ENCODE measurements at places on chromosomes 11 and 22.

DNA sequence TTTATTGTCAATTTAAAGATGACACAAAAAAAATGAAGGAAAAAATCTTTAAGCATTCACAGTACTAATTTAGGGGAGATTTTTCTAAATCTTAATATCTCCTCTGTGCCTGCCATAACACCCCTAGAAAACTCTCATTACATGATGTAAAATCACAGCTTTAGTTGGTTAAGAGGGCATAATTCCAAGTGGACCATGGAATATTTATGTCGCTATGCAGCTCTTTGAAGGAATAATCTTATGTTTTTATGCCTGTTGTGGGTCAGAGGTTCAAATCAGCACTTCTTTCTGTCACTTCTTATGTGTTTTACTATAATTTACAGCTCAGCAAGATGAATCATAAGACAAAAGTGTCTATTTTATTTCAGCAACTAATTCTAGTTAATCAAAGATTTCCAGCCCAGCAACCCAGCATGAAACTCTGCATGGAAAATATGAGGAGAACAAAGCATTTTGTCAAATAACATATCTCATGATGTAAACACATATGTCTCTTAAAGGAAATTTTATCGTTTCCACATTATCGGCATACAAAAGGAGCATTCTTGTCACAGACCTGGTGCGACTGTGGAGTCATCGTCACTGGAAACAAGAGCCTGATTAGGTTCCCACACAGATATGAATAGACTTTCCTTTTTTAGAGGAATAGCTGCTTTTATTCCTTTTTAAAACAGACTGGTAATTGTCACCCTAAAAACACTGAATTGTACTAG lies 274.8 kb downstream of the SOX6 start:
- DNase-seq, result no peak

DNA sequence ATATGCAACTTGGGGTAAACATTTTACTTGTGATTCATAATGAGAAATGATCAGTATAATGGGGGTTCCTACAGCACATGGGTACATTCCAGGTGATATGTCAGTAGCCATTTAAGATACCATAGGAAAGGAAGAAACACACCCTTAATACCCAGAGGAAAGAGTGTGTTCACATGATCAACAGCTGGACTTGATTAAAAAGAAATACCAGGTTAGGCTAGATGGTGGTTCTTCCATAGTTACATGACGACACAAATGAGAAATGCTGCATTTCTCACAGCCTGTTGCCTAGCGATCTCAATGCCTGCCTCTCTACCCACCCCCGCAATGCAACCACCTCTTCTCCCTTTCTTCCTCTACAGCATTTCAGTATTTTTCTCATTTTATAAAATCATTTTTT lies 96.8 kb downstream of the TTC28 start:
- DNase-seq, result no peak

DNA sequence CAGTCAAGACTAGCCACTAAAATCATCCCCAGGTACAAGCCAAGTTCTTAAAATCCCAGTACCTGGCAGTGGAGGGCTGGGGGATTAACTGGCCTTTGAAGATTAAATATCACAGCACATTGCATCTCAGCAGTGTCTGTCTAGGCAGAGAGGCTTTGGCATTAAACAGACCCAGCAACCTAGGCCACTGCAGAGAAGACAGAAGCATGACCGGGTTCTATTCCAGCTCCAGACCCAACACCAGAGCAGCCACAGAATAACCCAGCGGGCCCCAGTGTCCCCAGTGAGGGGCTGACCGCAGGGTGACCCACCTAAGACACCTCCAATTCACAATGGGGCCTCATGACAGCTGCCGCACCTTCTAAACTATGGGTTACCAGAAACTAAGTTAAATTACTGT lies 88.2 kb downstream of the SHANK2 start:
- DNase-seq, result no peak

DNA sequence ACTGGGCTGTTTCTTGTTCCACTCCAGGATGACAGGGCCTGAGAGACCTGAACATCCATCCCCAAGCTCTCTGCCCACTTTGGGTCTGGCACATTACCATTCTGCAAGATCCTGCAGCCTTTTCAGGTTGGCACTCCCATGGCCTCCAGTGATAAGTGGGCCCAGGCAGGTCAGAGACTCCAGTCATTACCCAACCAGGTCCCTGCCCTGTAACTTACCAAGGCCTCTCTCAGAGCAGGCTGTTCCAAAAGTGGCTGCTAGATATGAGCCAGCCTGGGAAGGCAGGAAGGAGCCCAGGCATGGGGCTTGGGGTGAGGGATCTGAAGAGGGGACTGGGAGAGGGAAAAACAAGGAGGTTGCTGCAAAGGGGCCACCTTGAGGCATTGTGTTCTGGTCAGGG lies 35.9 kb downstream of the KCNQ1OT1 start:
- no peak for DNase-seq

- no peak for DNase-seq
These were observed 80.8 kb upstream of the DRD2 start for GRCh38 chr11:113556036-113556435.

GRCh38 chr11:131895865-131896264 lies 525.5 kb downstream of the NTM start:
- DNase-seq, result no peak

DNA sequence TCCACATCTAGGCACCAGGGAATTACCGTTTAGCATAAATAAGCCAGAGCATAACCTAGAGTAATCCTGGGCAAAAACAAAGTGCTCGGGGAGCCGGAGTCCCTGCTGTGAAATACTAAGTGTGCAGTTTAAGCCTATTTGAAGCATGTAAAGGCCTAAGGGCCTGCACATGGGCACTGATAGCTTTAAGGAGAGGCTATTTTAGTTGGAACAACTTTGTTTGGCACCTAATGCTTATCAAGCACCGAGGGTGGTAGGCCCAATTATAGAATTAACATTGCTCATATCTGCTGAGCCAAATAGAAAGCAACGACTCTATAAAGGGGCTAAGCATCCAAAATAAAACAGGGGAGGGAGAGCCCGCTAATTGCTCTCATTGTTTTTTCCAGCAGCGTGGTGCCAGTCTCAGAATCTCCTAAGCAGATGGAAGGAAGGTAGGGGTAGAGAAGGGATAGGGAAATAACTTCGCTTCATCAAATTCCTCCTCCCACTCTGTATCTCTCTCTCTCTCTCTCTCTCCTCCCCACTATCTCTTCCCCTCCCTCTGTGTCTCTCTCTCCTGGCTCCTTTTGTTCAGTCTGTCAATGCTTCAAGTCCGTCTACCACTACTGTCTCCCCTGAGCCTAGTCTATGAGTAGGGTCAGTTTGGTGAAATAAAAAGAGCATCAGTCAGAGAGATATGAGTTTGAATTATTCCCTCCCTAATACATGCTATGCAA lies 292.8 kb downstream of the NXPE2 start:
- DNase-seq, result no peak

DNA sequence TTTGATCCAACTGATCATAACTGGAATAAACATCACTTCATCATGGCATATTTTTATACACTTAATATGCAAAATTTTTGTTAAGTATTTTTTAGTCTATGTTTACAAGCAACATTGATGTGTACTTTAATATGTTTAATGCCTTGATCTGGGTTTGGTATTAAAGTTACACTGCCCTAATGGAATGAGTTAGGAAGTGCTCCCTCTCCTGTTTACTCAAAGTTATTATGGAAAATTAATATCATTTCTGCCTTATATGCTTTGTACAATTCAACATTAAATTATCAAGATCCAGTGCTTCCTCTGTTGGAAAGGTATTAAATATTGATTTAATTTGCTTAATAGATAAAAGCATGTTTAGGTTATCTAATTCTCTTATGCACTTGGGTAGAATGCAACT lies 927.3 kb upstream of the RAG2 start:
- DNase-seq, result no peak

DNA sequence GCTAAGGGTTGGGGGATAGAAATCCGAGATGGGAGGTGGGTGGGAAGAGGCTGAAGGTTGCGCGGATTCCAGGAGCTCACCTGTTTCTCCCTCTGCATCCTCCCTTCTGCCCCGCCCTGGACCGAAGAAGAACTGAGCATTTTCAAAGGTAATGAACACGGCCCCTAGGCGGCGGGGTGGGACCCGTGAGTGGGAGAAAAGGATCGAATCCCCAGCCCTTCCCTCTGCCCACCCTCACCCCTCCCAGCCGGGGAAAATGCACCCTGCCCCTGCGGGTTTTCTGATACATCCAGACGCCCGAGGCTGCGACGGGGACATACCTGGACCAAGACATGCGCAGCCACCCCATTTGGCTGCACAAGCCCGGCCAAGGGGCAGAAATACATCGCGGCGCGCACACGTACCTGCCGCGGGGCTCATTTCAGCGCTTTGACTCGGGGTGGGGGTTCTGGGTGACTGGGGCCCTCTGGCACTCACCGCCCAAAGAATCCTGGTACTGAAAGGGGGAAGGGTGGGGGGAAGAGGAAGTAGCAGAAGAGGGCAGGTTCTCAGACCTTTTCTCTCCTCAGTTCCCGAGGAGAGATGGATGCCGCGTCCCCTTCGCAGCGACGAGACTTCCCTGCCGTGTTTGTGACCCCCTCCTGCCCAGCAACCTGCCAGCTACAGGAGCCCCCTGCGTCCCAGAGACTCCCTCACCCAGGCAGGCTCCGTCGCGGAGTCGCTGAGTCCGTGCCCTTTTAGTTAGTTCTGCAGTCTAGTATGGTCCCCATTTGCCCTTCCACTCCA lies 6.0 kb downstream of the VSIG2 start:
- no peak for DNase-seq

DNA sequence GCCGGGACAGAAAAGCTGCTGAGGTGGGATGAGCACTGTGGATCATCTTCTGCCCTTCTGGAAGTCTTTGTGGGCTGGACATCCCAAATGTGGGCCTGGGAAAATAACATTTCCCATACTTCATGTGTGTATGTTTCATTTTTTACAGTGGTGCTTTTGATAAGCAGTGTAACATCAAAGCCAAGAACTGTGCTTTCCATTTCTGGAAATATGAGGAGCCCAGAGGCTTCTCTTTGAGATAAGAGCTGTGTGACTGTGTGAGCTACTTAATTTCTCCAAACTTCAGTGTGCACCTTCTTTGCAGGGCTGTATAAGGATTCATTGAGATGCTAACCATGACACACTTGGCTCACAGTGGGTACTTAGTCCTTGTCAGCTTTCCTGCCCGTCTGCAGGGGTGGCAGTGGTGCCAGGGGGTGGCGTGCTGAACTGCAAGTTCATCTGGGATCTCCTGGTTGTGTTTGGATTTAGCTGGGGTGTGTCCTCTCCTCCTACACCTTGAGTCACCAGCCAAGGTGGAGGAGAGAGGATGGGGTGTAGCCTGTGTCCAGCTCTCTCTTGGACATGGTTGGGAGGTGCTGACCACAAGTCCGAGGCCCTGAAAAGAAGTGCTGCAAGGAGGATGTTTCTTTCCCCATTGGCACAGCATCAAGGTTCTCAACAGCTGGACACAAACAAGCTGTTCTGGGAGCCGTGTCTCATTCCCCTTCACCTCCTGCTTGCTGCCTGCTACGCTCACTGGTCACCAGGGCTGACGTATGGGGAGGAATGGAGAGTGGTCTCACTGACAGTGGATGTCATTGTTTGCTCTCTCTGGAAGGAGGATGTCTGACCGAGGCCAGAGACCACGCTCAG lies 139.4 kb downstream of the TEAD1 start:
- no peak for DNase-seq

GRCh38 chr11:97201743-97202612 lies 812.2 kb downstream of the JRKL start:
- DNase-seq, result no peak

GRCh38 chr11:14318581-14318981 lies 40.4 kb downstream of the RRAS2 start:
- DNase-seq, result no peak

GRCh38 chr11:73342633-73343032 lies 33.6 kb upstream of the RELT start:
- no peak for DNase-seq

- no peak for DNase-seq
These were observed 107.5 kb upstream of the OR4B1 start for GRCh38 chr11:48109046-48109666.

DNA sequence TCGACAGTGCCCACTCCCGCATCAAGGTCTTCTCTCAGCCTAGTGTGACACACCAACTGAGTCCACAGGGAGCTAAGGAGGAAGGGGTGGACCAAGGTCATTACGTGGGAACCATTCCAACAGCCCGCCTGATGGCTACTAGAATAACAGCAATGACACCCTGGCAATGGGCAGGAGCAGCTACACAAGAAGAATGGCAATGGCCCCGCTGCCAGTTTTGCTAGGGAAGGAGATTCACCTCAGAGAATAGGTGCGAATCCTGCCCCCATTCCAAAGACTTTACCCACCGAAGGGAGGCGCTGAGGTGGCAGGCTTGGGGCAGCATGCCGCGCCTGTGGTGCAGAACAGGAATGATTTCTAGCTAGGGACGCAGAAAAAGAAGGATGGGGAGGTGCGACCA lies 9.1 kb downstream of the WT1 start:
- no peak for DNase-seq

GRCh38 chr11:133337951-133338418 lies 194.3 kb downstream of the OPCML start:
- no peak for DNase-seq

DNA sequence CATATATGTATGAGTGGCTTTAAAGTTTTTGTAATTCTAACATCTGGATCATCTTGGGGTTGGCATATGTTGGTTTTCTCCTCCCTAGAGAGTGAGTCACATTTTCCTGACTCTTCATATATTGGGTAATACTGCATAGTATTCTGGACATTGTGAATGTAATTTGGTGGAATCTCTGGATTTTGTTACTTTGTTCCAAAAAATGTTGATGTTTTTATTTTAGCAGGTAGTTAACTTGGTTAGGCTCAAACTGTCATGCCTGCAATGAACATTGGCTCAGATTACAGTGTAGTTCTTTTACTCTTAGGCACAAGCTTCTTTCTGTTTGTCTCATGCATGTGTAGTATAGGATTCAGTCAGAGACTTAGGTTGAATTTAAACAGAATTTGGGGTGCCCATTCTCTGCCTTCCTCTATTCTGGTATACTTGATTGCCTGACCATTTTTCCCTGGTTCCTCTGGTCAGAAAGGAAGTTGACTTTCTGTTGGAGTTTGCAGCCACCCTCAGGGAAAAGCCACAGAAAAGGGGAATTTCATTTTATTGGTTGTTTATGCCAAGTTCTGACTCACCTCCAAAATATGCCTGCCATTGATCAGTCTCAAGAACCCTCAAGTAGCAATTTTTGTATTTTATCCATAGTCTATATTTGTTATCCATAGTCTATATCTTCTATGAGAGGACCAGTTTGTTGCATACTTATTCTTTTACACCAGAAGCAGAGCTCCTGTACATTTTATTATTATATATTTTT lies 151.7 kb downstream of the UVRAG start:
- DNase-seq, result no peak

DNA sequence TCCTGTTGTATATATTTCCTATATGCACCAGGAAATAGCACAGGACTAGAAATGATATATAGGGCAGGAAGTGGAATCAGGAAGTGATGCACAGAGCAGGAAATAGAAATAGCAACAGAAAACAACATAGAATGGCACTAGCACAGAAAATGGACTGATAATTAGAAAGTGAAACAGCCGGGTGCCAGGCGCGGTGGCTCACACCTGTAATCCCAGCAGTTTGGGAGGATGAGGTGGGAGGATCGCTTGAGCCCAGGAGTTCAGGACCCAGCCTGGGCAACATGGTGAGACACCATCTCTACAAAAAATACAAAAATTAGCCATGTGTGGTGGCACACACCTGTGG lies 10.0 kb upstream of the RELT start:
- no peak for DNase-seq

All from urinary bladder (tissue), 4 donors.